ENCODE measurements at places on chromosomes 1 and 21.

GRCh38 chr1:177423090-177423489 lies 252.3 kb downstream of the BRINP2 start:
- DNase-seq, result no peak

DNA sequence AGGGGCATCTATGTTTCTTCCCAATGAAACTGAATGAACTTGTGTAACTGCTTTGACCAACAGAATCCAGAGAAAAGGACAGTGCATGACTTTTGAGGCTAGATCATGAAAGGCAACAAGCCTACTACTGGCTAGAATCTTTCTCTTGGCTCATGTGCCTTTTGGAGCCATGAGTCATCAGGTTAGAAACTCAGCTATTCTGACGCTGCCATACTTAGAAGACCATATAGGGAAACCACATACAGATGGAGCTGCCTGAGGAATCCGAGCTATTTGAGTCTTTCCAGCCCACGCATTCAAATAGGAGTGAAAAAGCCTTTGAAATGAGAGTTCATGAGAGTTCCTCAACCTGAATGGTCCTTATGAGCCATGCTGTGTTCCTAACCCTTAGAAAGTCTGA lies 738.5 kb upstream of the CHRM3 start:
- DNase-seq, result no peak

- DNase-seq, result no peak
Measured at GRCh38 chr1:27451343-27451742, 38.6 kb downstream of the WASF2 start.

GRCh38 chr1:225522588-225523262 lies 94.9 kb upstream of the LBR start:
- no peak for DNase-seq

- DNase-seq, result no peak
Measured at GRCh38 chr1:32702599-32703478, at the start of gene SYNC. Gene SYNC, minus strand, starts transcription at chr1:32702770. Its CDS starts 110 bp downstream, at chr1:32702660.

- no peak for DNase-seq
Measured at GRCh38 chr1:28199328-28200233, 23.1 kb upstream of the PTAFR start.

GRCh38 chr1:22875841-22876240 lies 96.8 kb downstream of the LACTBL1 start:
- DNase-seq, result no peak

DNA sequence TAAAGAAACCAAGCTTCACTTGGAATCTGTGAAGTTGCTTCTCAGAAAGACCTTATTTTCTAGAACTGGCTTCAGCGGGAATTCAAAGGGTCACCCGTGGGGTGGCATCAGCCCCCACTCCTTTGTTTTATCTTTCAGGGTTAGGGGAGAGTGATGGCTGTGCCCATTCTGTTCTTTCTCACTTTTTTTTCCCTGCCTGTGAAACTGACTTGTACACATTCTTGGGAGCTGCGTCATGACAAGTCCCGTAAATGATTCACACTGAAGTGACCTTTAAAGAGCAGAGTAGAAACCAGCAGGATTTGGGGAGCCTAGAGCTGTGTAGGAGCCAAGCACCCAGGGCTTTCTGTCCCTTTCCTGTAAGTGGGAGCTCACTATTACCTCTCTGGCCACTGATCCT lies 43.8 kb downstream of the SLC44A3 start:
- no peak for DNase-seq

- no peak for DNase-seq
Measured at GRCh38 chr1:212109728-212110127, 74.2 kb downstream of the DTL start.

GRCh38 chr1:58738876-58739275 lies 39.0 kb upstream of the MYSM1 start:
- no peak for DNase-seq

- no peak for DNase-seq
Measured at GRCh38 chr1:156160000-156160742, 6.8 kb downstream of the SEMA4A start.

GRCh38 chr1:29601021-29601420 lies 364.7 kb downstream of the PTPRU start:
- no peak for DNase-seq

DNA sequence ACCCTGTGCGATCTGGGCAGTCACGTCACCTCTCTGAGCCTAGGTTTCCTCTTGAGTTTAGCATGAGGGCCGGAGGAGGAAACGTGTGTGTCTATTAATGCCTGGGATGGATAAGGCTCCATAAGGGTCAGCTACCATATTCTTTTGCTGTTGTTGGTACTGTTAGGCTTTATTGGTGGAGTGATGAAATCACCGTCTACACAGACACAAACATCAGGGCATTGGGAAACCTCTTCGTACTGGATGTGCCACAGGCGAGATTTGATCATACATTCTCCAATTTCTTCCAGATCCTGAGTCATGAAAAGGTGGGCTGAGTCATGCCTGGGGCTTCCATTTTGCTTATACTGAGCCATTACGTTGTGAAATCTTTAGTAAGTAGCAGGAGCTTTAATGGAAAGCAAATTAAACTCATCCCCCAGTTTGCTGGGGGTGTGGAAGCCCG lies 24.9 kb upstream of the GRHL3 start:
- no peak for DNase-seq

GRCh38 chr21:31675318-31675717 lies 15.8 kb downstream of the SOD1 start:
- no peak for DNase-seq

- no peak for DNase-seq
Measured at GRCh38 chr1:35557118-35557610, at the start of gene KIAA0319L. Gene KIAA0319L, minus strand, starts transcription at chr1:35557403. Its CDS starts 2,912 bp downstream, at chr1:35554491.

DNA sequence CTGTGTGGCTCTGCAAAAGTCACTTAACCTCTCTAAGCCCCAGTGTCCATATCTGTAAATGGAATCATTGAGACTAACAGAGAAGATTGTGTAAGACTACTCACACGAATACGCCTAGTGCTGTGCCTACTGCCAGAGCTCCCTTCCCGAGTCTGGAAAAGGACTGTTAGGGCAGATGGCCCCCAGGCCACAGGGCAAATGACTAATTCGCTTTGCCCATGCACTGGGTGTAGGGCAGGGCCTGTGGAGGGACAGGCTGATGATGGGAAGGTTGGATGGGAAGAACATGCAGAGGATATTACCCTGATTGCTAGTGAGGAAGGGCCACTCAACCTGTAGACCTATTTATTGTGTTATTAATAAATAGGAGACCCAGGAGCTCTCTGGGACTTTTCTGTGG lies 4.2 kb upstream of the GPR61 start:
- no peak for DNase-seq
